ENCODE measurements at places on chromosomes 2 and 18.

DNA sequence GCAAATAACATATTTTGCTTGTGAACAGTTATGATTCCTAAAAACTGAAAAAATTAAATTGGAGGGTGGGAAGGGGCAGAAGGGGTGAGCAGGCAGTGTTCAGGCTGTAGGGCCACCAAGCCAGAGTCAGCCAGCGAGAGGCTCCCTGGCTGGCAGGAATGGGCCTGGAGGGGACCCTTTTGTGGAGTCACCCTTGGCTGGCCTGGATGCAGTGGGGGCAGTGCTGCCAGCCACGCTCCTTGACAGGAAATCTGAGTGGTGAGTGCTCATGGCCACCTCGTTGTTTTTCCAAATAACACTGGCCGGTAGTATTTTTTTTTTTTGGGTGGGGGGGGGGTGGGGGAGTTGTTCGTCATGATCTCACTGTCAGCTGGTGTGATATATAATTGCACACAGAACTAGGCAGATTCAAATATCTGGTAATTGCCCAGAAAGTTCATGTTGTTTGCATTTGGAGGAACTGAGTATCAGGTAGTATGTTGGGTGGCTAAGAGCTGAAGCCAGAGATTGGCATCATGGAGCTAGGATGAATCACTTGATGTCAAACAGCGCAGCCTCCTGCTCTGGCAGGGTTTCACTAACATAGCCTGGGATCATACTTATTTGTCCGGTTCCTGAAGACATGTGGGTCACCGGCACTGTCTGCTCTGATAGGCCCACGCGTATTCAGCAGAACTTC, 160.0 kb downstream of the PTGR3 start:
- no peak for DNase-seq

DNA sequence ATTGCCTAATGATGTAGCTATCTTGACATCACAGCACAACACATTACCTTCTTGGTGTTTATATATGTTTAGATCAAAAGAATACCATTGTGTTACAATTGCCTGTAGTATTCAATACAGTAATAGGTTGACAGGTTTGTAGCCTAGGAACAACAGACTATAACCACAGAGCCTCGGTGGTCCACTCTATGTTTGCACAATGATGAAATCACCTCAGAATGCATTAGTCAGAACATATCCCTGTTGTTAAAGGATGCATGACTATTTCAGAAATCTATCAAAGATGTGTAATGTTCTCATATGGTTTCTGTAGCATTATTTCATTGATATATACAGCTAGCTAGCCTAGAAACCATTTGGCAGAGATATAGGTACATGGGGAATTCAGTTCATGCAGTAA, 8.9 kb downstream of the METTL5 start:
- no peak for DNase-seq

DNA sequence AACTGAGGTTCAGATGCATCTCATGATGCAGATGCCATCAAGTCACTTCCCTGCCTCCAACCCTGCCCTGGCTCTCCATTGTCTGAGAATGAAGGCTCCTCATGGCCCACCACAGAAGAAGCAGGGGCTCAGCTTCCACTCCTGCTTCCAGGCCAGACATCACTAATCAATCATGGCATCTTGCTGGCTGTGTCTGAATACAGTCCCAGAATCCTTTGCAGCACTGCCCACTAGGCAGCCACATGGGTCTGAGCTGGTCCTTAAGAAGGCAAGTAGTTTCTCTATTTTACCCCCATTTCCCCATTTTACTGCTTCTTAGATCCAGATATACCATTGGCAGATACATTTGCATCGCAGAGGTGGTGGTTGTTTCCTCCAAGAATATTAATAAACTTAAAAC, 7.3 kb downstream of the ASPRV1 start:
- no peak for DNase-seq

DNA sequence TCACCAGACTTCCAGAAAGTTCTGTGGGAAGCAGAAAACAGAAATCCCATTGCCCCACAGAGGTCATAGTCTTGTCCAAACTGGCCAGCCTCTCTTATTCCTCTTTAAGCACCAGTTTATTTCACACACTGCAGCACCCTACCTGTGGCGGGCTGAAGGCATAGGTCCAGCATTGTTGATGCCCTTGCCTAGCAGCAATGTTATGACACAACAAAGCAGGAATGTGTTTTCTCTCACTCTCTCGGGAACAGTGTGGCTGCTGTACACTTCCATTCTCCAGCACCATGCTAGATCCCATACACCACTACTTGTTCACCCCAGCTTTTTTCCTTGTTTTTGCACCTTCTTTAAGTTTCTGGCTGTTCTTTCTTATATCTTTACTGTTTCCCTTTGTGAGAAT, 181.6 kb downstream of the DNAH6 start:
- no peak for DNase-seq

DNA sequence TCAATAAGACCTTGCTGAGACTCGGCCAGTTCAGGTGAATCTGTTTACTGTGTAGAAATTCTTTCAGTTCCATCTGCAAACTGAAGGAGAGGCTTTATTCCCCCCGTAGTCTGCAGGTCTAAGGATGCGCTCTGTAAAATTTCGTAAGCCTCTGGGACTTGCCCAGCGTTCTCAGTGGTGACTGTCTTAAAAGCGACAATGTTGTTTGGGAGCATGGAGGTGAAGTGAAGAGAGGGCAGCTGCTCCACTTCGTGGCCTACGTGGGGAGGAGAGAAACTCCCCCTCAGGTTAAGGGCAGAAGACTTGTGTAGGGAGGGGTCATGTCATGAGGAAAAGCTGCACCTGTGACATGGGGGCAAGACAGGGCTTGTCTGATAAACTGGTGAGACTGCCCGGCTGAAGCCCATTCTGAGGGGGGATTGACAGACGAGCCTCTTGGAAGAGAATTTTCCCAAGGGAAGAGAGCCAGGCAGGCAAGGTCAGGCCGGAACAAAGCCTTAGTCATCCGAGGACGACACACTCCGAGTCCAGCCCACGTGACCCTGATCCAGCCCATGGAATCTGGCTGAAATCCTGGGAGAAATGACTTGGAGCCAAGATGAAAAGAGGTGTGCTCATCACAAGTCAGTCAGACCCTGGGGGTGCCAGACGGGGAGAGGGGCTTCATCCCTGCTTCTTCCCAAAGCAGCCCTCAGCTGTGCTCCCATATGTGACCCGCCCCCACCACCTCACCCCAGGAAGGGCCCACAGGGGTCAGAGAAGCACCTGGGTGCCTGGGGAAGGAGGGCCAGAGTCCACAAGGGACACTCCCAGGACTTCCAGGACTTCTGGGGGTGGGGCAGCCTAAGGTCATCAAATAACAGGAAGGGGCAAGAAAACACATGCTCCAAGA, 88.5 kb upstream of the SH3BP4 start:
- no peak for DNase-seq

DNA sequence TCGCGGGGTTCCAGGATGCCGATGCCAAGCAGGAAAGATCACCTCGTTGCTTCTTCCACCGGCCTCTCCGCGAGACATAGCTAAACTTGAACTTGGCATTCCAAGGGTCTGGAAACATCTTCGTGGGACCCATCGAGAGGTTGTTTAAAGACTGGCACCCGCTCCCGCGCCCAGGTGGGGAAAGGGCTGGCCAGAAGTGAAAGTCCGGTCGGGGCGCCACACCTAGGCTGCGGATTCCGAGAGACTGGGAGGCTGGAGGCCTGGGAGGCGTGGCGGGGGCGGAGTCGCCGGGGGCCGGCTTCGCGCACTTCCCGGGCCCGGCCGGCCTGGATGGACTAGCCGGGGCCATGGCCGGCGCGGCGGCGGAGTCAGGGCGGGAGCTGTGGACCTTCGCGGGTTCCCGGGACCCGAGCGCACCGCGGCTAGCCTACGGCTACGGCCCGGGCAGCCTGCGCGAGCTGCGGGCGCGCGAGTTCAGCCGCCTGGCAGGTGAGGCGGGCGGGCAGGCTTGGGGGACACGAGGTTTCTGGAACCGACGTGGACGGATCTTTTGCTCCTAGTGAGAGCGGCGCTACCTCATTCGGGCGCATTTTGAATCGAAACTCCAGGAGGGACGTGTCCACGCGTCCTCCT, at the start of gene MOCOS:
TSS of gene MOCOS (plus strand) at position 305 of the 633 bp plus-strand sequence. CDS start at position 348, 43 bp downstream.
- peak; percentile 84 for DNase-seq

Data from GM13977 (cell line).